Breast epithelium (tissue), 4 donors: ENCODE measurements at places on chromosomes 5 and 9.

- DNase-seq: no peak
Observed at GRCh38 chr9:14987858-14988257, 77.6 kb upstream of the FREM1 start.

- no peak for DNase-seq
Observed at GRCh38 chr9:105978826-105979225, 284.5 kb downstream of the TMEM38B start.

DNA sequence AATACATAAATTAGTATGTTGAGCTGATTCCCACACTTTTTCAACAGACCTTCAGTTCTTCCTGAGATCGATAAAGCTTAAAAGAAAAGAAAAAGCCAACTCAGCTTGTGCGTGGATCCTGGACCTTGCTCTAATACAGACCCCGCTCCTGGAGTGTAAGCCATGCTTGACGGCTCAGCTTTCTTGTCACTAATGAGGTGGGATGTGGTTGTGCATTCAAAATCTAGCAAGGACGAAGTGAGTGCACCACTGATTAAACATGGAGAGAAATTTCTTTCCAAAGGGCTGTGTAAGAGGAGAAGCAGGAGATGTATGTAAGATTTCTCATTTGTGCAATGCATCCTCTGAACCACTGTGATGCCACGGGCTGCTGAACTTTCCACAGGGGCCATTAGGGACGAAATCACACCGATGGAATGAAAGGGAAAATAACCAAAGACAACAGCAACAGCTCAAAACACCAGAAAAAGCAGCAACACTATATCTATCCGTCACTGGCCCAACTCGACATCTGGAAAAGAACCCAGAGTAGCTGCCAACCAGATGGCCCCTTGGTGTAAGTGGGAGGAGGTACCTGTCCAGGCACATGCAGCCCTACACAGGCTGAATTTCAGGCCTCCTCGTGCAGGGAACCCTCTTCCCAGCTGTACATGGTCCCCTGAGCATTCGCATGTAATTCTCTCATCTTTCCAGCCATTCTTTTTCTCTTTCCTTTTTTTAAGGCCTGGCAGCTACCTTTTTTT, 178.9 kb downstream of the SREK1 start:
- no peak for DNase-seq

GRCh38 chr5:56191656-56192055, 41.5 kb downstream of the ANKRD55 start:
- no peak for DNase-seq

GRCh38 chr5:136382791-136383190, 17.4 kb upstream of the TRPC7 start:
- DNase-seq: no peak

DNA sequence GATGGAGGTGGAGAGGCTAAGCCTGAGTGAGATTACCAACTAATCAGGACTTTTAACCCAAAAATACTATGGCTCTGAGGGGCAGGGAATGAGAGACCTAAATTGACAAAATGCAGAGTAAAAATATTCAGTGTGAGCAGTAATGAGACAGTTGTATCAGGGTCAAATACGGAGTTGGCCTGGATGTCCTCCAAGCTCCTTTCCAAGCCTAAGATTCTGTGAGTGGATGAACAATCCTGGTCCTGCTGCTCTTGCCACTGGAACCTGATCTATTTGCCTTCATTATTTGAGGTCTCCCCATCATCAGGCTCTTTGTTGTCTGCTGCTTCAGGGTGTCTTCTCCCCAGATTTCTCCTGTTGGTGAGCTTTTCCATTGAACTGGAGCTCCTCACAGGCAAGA, 1.1 kb downstream of the PDCD1LG2 start:
- no peak for DNase-seq
